ENCODE measurements at places on chromosomes 7 and 10.

DNA sequence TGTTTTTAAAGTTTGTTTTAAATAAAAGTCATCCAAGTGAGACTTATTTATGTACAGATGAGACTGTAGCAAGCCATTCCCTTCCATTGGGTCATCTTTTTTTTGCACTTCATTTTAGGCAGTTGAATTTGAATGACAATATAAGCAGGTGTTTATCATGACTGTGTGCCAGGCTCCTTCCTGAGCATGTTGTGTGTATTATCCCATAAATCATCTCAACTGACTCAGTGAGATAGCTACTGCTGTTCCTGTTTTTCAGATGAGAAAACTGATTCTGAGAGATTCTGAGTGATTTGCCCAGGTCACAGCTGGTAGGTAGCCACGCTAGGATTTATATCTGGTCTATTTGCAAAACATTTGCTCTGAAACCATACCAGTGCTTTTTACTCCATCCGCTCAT lies 11.7 kb downstream of the TMEM254 start:
- DNase-seq, result no peak

- no peak for DNase-seq
Observed at GRCh38 chr7:95303013-95303905, 21.1 kb downstream of the PON1 start.

DNA sequence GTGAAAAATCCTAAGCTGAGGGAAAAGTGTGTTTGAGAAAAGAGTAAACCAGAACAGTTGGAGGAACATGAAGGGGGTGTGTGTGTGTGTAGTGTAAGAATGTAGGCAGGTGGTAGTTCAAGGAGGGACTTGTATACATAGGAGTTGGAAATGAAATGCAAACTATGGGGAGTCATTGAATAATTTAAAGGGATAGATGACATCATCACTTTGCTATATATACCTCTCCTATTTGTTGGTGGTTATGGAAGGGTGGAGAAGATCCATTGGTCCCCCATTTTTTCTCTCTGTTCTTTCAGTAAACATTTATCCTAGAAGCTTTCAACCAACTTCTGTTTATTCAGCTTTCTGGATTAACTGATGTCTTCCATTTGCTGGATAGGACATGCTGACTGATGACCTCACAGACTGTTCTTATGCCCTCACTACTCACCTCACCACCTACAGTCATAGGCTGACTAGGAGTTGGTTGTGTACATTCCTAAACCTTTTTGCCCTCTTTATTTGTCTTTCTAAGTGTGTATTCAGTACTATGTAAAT lies 20.8 kb downstream of the PPP1R9A start:
- no peak for DNase-seq

- DNase-seq, result no peak
Observed at GRCh38 chr7:1703871-1704810, 34.1 kb downstream of the ELFN1 start.

DNA sequence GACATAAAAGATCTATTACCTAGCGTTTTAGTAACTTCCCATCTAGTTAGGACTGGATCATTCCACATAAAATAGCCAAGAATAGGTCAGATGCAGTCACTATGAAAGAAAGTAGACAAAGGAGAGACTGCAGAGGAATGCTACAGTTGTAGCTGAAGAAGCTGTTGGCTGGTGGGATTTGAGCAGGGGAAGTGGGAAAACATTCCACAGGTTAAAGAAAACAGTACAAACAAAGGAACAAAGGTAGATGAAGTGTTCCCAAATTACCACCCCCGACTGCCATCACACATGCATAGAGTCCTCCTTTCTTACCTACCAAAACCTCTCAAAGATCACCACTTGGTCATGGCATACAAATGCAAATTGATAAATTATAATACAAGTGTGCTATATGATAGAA lies 41.8 kb downstream of the DLD start:
- no peak for DNase-seq

DNA sequence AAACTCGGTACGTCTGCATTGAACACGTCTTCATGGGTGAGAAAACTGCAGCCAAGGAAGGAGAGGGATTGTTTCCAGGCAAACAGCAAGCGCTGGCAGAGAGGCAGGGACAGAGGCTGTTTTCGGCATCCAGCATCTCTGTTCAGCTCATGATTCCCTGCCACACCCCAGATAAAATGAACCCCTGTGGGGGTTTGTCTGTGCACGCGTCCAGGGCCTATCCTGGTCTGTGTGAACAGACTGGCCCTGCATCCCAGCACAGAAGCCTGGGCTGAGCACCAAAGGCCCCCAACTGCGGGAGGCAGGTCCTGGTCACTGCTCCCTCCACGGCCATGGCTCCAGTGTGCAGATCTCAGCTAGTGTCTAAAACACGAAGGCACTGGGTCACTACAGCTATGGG lies 83.3 kb upstream of the FAM20C start:
- no peak for DNase-seq

- no peak for DNase-seq
Observed at GRCh38 chr10:56449770-56450169, 88.7 kb upstream of the ZWINT start.

DNA sequence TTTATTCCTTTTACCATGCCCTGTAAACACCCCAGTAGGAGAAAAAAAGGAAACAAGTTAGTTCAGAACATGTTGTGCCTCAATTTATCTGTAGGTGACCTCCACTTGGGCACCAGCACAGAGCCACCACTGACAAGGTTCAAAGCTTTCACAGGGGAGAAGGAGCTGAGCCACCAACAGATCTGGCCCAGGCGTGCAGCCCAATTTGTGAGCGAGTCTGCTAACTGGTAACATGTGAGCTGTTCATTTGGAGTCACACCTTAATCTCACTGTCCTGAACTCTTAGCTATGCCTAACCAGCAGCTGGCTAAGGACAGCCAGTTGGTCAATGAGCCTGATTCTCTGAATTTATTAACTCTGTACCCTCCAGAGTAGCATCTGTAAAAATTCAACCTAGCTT lies 78.4 kb upstream of the CAMK2B start:
- DNase-seq, result no peak

GRCh38 chr10:49162761-49163310 lies 25.4 kb downstream of the TMEM273 start:
- DNase-seq, result no peak

DNA sequence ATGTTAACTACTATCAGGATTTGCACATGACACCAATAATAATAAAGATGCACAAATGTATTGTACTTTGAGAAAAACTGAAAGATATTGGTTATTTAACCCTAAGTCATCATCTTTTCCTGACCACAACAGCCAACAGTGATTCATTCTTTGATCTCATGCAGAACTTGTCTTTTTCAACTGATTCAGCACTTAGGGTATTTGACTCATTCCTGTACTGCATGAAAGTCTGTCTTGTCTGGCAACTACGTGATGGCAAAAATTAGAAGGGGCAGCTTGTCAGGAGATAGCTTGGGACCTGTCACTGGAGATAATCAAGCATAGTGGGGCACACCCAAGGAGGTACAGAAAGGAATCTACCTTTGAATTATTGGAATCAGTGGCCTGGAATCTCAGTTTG lies 77.8 kb upstream of the LRRC17 start:
- no peak for DNase-seq

GRCh38 chr7:70951271-70951962 lies 180.5 kb upstream of the GALNT17 start:
- no peak for DNase-seq

DNA sequence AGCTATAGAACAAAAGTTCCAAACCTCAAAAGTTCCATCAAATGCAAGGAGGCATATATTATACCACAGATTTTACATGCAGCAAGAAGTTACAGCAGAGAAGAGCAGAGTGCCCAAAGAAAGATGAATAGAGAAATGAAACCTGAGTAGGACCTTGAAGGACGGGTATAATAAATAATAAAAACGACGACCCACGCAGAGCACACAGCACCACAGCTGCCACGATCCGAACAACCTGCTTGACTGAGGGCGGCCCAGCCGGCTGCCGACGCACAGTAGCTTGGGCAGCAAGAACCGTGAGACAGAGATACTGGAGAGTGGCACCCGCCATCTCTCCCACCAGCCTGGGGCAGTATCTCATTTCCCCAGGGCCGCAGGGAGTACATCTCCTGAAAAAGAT lies 79.0 kb downstream of the HIPK2 start:
- DNase-seq, result no peak

GRCh38 chr10:11401264-11402235 lies 209.9 kb downstream of the USP6NL start:
- DNase-seq, result no peak

GRCh38 chr10:48804740-48805182 lies 120.1 kb downstream of the WDFY4 start:
- no peak for DNase-seq

DNA sequence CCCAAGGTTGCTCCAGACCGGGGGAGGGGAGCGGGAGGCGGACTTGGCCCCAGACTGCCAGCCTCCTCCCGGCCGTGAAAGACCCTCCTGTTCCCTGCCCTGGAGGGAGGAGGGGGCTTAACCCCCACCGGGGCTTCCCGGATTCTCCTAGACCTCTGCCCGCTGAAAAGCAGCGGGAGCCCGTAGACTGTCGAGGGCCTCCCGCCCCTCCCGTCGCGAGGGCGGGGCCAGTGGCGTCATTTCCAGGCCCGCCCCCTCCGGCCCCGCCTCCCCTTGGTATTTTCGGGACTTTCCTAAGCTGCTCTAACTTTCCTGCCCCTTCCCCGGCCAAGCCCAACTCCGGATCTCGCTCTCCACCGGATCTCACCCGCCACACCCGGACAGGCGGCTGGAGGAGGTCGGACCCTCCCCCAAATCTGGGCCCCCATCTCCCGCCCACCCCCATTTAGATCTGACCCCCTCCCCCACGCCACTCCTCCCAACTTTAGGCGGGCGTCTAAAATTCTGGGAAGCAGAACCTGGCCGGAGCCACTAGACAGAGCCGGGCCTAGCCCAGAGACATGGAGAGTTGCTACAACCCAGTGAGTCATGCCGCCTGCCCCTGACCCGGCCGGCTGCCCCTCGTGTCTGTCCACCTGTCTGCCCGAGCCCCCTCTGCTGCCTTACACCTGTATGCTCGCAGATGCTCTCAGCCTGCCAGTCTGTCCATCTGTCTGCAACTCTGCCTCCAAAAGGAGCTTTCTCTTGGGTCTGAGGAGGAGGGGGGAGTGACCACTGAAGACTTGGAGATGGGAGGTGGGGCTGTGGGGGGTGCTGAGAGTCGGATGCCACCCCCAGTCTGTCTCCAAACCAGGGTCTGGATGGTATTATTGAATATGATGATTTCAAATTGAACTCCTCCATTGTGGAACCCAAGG lies at the start of gene NFKB2:
TSS of gene NFKB2 (plus strand) at position 306 of the 917 bp plus-strand sequence. CDS start at position 561, 255 bp downstream.
- DNase-seq, result peak; percentile 90

DNA sequence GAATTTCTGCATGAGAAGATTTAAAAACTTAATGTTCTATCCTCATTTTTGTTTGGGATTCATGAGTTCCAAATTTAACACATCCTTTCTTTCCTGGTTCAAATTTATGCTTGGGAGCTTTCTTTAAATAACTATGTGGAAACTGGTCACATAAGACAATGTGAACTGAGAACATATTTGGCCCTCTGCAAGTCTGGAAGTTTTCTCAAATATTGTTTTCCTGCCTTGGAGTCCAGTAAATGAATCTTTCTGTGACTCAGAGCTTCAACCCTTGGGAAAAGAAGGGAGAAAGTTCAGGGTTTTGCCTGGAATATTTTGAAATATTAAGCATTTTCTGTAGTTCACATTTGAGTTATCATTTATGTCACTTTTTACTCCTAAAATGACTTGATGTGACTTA lies 559.0 kb upstream of the NRP1 start:
- no peak for DNase-seq

- DNase-seq, result no peak
Observed at GRCh38 chr7:152556013-152556755, 119.8 kb downstream of the XRCC2 start.

- DNase-seq, result no peak
Observed at GRCh38 chr10:82932451-82932850, 1057.5 kb downstream of the NRG3 start.

- no peak for DNase-seq
Observed at GRCh38 chr7:16880554-16880953, 1.2 kb downstream of the AGR3 start.

DNA sequence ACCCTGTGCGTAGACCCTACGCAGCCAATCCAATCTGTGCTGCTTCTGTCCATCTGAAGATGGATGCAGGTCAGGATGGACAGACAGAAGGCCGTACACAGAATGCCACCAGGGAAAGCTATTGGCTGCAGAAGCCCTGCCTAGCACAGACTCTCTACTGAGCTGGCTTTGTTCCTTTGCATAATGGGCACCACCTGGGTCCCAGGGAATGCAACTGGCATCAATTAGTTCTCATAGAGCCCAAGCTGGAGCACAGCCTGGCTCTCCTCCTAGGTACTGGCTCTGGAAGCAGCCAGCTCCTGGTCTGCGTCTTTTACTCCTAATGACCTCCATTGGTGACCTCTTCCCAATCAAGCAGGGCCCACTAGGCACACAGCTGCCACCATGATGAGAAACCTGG lies 26.8 kb upstream of the CACUL1 start:
- DNase-seq, result no peak

All from D721Med (cell line).